ENCODE measurements at places on chromosomes 7 and 10. TPM values are rescaled to one million over a fixed set of nuclear protein-coding genes. Genes with fewer than 3 reads are reported as not detected.

The STEAP1B gene
- total RNA-seq, result 0.19 TPM

The DYDC2 gene
- total RNA-seq, result not detected

The LOXL4 gene
- not detected for total RNA-seq

The PKD2L1 gene
- not detected for total RNA-seq

The FFAR4 gene
- not detected for total RNA-seq

The HTR7 gene
- not detected for total RNA-seq

The PRKAR2B gene
- 1.4 TPM for total RNA-seq

The SPDYE6 gene
- not detected for total RNA-seq

The SLC16A12 gene
- total RNA-seq, result not detected

The COL1A2 gene
- 0.15 TPM for total RNA-seq

The CALML3 gene
- not detected for total RNA-seq

The FAM131B gene
- 0.30 TPM for total RNA-seq

The ALDH18A1 gene
- total RNA-seq, result 60.4 TPM

The NUTM2E gene
- 0.67 TPM for total RNA-seq

The ERVW-1 gene
- total RNA-seq, result not detected

The RPEL1 gene
- total RNA-seq, result not detected

The LRRC18 gene
- total RNA-seq, result not detected

The HOXA5 gene
- not detected for total RNA-seq

The NKX2-3 gene
- total RNA-seq, result not detected

The GPR146 gene
- 13.3 TPM for total RNA-seq

The DNAJC9 gene
- total RNA-seq, result 63.6 TPM

The ADAMTS14 gene
- total RNA-seq, result not detected

The PLXDC2 gene
- not detected for total RNA-seq

The LIPK gene
- not detected for total RNA-seq

The C7orf33 gene
- total RNA-seq, result not detected

The NEUROD6 gene
- not detected for total RNA-seq

All from activated CD4-positive, alpha-beta T cell treated with anti-CD3 and anti-CD28 coated beads, Interleukin-2, amount 10 ng/mL, durations not matched to agents 7 days and 5 days (primary cell).